ENCODE measurements at places on chromosomes 3 and 15. TPM values are rescaled to one million over a fixed set of nuclear protein-coding genes. Genes with fewer than 3 reads are reported as not detected.

The C3orf85 gene
- total RNA-seq: not detected

The SLC6A1 gene
- not detected for total RNA-seq

The SLC28A1 gene
- total RNA-seq: not detected

The ASTE1 gene
- total RNA-seq: 10.8 TPM

The CDCP1 gene
- 2.1 TPM for total RNA-seq

The ZNF385D gene
- total RNA-seq: not detected

The ST8SIA2 gene
- total RNA-seq: not detected

The CNTN6 gene
- not detected for total RNA-seq

The FBN1 gene
- total RNA-seq: 1.1 TPM

The CACNA1D gene
- 0.41 TPM for total RNA-seq

The SIAH2 gene
- total RNA-seq: 51.6 TPM

The PLCB2 gene
- 178 TPM for total RNA-seq

The SYNPR gene
- not detected for total RNA-seq

The SERPINI2 gene
- not detected for total RNA-seq

The TTBK2 gene
- total RNA-seq: 16.0 TPM

The ALG1L2 gene
- not detected for total RNA-seq

The TTC21A gene
- total RNA-seq: 6.1 TPM

The COL6A5 gene
- 0.15 TPM for total RNA-seq

The PRSS50 gene
- not detected for total RNA-seq

The PYGO1 gene
- not detected for total RNA-seq

The GABPB1 gene
- total RNA-seq: 50.8 TPM

The SH2D7 gene
- 0.07 TPM for total RNA-seq

The PLD1 gene
- total RNA-seq: 0.88 TPM

The ITGB5 gene
- 0.73 TPM for total RNA-seq

The IGDCC3 gene
- not detected for total RNA-seq

The ZKSCAN7 gene
- total RNA-seq: 0.88 TPM

The ALPK3 gene
- total RNA-seq: 0.29 TPM

The SOX2 gene
- not detected for total RNA-seq

The TRH gene
- not detected for total RNA-seq

The DUOX1 gene
- total RNA-seq: 0.07 TPM

The CCR2 gene
- total RNA-seq: 80.8 TPM

The ALS2CL gene
- total RNA-seq: 1.9 TPM

The VGLL3 gene
- not detected for total RNA-seq

Data from T-helper 1 cell treated with Interleukin-12 subunit alpha and Interleukin-12 subunit beta and Interleukin-4 antibody, amounts not matched to agents 30 ng/mL and 1 ng/mL, for 36 hours (primary cell).